Upper lobe of left lung (tissue), 6 donors: ENCODE measurements at places on chromosomes 12 and 14. TPM values are rescaled to one million over a fixed set of nuclear protein-coding genes. Genes with fewer than 3 reads are reported as not detected.

DNA sequence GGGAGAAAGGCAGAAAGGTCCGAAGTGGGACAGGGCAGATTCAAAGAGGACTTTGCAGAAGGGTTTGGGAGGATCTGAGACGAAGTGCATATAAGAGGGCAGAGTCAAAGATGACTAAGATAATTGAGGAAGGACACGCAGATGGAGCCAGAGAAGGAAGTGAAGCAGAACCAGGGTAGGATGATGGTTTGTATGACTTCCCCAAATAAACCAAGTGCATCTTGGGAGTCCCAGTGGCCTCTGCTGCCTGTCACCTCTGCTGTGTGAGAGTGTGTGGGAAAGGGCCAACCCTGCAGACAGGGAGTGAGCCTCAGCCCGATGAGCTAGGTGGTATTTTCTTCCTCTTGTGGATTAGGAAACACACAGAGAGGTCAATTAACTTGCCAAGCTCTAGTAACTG, 36.8 kb downstream of the FLVCR2 start:
- DNase-seq, result no peak

GRCh38 chr14:47778631-47779030, 103.2 kb upstream of the MDGA2 start:
- no peak for DNase-seq

Gene ADCY6
- total RNA-seq, result 26.0 TPM

DNA sequence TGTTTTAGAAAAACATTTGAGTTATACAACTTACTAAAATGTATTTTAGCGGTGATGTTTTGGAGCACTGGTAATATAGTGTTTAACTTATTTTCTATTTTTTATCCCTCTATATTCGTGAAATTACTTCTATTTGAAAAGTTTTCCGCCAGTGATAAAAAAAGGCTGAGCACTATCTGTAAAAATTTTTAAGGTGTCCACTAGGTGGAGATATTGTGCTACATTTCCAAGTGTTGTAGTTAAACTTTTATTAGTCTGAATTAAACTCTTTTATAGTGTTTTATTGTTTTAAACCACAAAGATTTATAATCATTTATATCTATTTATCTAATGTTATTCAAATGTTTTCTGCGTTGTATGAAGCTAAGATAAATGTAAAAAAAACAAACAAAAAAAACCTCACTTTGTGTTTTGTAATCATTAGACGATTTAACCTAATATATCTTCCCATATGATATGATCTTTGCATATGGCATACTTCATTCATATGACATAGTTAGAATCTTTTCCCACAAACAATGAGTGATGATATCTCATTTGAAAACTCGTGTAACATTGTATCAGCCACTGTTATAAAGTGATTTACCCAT, 11.8 kb downstream of the ALG10B start:
- no peak for DNase-seq

GRCh38 chr12:223841-224240, 9.9 kb upstream of the SLC6A12 start:
- no peak for DNase-seq

DNA sequence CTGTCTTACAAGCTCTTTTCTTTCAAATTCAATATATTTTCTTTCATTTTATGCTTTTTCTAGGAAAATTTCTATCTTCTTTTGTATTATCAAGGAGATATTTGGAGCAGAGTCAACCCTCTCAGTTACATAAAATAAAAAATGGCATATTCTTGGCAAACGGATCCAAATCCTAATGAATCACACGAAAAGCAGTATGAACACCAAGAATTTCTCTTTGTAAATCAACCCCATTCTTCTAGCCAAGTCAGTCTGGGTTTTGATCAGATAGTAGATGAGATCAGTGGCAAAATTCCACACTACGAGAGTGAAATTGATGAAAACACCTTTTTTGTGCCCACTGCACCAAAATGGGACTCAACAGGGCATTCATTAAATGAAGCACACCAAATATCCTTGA, 20.6 kb downstream of the PIK3C2G start:
- no peak for DNase-seq

Gene GPR84
- 1.1 TPM for total RNA-seq

DNA sequence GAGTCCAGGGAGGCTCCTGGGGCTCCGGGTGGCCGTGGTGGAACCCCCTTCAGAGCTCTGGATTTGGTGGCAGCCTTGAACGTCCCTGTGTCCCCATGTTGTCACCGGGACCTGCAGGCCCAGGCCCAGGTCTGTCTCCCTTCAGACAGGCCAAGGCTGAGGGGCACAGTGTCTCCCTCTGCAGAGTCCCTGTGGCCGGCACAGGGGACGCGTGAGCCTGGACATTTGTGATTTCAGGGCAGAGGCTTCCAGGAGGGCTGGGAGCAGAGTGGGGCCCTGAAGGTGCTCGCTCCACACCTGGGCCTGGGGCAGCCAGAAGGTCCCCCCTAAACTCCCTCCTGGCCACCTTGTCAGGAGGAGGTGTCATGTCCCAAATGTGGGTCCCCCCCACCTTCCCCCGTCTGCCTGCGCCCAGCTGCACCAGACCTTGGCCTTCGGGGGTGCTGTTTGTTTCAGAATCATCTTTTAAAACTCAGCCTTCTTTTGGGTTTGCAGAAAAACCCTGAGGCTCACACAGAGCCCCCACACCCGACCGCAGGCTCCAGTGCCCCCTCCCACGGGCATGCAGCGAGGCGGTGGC, 47.6 kb downstream of the KIF26A start:
- no peak for DNase-seq

DNA sequence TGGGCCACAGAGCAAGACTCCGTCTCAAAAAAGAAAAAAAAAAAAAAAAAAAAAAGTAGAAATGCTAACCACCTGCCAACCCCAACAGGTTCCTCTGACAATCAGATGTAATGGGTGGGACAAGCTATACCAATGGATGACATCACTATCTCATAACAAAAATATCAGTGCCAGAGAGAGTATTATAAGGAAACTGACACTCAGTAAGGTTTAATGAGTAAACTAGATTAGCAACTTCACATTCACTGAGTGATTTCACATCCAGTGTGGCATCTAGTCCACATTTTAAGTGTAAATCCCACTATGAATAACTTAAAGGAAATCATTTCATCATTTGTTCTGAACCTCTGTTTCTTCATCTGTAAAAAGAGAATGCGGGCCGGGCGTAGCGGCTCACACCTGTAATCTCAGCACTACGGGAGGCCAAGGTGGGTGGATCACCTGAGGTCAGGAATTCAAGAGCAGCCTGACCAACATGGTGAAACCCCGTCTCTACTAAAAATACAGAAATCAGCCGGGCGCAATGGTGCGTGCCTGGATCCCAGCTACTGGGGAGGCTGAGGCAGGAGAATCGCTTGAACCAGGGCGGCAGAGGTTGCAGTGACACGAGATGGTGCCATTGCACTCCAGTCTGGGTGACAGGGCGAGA, 1.8 kb downstream of the SART3 start:
- no peak for DNase-seq

Gene KRT79
- total RNA-seq, result 1.6 TPM

GRCh38 chr14:61368781-61369453, 47.5 kb downstream of the PRKCH start:
- DNase-seq, result no peak

DNA sequence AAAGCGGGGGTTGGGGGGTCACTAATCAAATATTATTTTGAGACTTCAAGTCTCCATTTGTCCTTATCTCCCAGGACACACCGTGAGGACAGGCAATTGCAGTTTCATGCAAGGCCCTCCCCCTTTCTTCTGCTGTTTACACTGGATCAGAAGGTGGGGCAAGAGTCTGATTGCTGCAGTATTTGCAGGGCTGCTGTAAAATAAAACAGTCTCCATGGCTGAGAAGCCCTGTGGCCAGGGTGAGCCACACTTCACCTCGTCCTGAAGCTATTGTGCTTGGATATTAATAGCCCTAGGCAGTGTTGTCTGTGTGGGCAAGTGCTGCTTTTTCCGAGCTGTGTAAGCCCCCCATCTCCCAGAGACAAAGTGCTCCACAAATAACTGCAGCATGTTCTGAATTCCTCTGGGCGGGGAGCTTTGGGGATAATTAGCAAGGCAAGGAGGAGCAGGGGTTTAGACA, 187.4 kb upstream of the NTF3 start:
- no peak for DNase-seq

DNA sequence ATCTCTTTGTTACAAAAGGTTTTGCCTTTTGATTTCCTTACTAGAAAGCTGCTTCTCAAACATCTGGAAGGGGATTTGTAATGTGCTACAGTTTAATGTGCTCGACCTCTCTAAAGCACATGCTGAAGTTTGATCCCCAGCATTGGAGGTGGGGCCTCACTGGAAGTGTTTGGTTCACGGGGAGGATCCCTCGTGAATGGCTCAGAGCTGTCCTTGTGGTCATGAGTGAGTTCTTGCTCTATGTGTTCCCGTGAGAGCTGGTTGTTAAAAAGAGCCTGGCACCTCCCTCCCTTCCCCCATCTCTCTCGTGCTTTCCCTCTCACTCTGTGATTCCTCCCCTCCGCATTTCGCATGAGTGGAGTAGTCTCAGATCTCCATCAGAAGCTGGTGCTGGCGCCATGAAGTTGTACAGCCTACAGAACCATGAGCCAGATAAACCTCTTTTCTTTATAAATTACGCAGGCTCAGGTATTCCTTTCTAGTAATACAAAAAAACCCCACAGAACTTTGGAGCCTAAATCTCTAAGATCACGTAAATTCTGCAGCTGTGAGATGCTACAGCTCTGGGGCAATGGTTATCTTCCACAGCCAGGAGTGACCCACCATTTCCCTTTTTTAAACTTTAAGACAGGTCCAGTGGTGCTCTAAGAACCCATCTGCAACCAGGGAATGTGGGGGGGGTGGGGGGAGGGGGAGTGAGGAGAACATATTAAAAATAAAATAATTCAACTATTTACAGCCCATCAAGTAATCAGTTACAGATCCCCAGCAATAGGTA, 214.4 kb downstream of the FOXN3 start:
- no peak for DNase-seq

GRCh38 chr12:25734529-25735180, 181.6 kb upstream of the LMNTD1 start:
- no peak for DNase-seq

Gene KIF26A
- total RNA-seq, result 2.1 TPM

DNA sequence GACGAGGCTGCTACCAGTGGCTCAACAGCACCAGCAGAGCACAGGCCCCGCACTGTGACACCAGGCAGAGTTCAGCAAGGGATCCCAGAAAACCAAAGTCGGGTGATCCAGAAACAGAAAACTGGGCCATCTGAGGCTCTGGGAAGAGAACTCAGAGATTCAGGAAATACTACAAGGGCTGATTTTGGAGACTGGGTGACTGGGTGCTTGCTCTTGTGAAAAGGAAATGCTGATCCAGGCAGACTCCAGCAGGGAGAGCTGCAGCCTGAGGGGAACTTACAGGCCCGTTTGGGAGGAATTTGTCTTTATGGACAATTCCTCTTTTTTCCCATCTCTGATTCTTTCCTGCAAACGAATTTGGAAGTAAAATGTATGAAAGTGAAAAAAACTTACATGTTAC, 28.2 kb downstream of the FOXN3 start:
- no peak for DNase-seq

- no peak for DNase-seq
Observed at GRCh38 chr12:98561846-98562245, 31.6 kb upstream of the SLC25A3 start.

Gene TGM1
- total RNA-seq, result 10.0 TPM

GRCh38 chr14:78135450-78135891, 34.7 kb upstream of the NRXN3 start:
- no peak for DNase-seq

Gene MANSC1
- total RNA-seq, result 12.8 TPM

GRCh38 chr12:7141351-7142005, 11.3 kb downstream of the CLSTN3 start:
- no peak for DNase-seq

GRCh38 chr12:46963977-46964971, 115.1 kb upstream of the PCED1B start:
- DNase-seq, result no peak

DNA sequence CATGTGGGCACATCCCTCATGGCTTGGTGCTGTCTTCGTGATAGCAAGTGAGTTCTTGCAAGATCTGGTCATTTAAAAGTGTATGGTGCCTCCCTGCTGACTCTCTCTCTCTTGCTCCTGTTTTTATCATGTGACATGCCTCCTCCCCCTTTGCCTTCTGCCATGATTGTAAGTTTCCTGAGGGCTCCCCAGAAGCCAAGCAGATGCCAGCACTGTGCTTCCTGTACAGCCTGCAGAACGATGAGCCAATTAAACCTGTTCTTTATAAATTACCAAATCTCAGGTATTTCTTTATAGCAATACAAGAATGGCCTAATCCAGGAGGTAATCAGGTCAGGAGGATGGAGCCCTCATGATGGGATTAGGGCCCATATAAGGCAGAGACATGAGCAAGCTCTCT, 116.3 kb downstream of the DPF3 start:
- DNase-seq, result no peak

Gene LIN52
- 5.8 TPM for total RNA-seq

Gene NANOG
- not detected for total RNA-seq

DNA sequence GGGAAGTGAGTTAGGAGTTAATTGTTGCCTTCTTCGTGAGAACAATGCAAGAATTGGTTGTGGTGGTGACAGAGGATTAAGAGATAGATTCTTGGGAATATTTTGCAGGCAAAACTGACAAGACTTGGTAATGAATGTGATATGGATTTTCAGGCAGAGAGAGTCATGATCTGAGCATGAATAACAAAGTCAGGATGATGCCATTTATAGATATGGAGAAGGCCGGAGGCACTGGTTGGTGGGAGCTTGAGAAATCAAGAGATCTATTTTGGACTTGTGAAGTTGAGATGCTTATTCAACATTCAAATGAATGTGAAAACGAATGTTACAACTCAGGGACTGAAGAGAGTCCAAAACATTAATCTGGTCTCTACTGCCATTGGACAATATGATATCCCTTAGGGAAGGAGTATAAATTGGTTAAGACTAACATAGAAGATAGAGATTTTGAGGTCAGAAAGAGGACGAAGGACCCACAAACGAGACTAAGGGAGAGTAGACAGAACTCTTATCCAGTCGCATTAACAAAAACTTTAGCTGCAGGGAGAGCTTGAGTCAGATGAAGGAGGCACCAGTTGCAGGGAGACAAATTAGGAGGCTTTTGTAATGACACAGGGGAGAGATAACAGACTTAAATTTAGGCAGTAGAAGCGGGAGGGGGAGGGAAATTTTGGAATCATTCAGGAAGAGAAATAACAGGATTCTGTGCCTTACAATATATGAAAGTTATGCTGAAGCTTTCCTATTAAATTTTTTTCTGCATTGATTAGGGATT, 1090.6 kb downstream of the GALC start:
- no peak for DNase-seq

GRCh38 chr14:27427796-27428195, 830.0 kb upstream of the NOVA1 start:
- DNase-seq, result no peak

DNA sequence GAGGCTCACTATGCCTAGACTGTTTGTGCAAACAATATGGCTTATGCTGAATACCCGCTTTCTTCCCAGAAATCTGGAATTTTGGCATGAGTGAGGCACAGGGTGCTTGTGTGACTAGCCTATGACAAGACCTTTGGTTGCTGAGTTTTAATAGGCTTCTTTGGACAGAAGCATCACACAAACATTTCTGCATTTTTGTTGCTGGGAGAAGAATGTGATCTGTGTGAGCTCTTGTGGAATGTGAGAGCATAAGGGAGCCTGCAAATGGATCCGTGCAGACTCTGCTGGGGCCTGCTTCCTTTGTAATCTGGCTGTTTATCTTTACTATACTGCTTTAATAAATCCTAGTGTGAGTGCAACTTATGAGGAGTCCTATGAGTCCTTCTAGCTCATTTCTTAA, 83.0 kb upstream of the ZDHHC17 start:
- DNase-seq, result no peak

Gene RAB15
- total RNA-seq, result 18.6 TPM
